ENCODE measurements at places on chromosomes 3 and 15.

DNA sequence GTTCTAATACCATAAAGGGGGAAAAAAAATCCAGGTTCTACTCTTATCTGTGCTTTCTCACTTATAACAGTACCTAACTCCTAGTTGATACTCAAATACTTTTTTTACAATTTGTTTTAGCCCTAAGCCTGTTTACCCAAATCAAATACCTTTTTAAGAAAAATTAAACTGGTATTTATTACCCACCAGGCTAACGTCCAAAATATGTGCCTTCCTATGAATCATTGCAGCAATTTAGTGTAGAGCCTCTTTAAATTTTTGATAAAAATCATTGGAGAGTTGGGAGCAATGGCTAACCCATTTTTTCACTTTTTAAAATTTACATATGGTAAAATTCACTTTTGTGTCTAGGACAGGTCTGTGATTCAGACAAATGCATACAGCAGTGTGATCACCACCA lies 27.9 kb downstream of the FILIP1L start:
- no peak for DNase-seq

GRCh38 chr3:182937293-182938051 lies 42.9 kb downstream of the DCUN1D1 start:
- DNase-seq, result no peak

- no peak for DNase-seq
Measured at GRCh38 chr15:65027593-65027992, 1.8 kb downstream of the MTFMT start.

GRCh38 chr3:116440196-116440595 lies 5.1 kb downstream of the LSAMP start:
- no peak for DNase-seq

GRCh38 chr3:198071602-198072287 lies 111.7 kb downstream of the LMLN start:
- DNase-seq, result no peak

GRCh38 chr3:144053121-144053520 lies 81.5 kb downstream of the DIPK2A start:
- DNase-seq, result peak; percentile 72

GRCh38 chr3:66437341-66437929 lies 63.4 kb downstream of the LRIG1 start:
- DNase-seq, result no peak

GRCh38 chr3:132332508-132332907 lies 15.3 kb downstream of the ACP3 start:
- DNase-seq, result no peak

DNA sequence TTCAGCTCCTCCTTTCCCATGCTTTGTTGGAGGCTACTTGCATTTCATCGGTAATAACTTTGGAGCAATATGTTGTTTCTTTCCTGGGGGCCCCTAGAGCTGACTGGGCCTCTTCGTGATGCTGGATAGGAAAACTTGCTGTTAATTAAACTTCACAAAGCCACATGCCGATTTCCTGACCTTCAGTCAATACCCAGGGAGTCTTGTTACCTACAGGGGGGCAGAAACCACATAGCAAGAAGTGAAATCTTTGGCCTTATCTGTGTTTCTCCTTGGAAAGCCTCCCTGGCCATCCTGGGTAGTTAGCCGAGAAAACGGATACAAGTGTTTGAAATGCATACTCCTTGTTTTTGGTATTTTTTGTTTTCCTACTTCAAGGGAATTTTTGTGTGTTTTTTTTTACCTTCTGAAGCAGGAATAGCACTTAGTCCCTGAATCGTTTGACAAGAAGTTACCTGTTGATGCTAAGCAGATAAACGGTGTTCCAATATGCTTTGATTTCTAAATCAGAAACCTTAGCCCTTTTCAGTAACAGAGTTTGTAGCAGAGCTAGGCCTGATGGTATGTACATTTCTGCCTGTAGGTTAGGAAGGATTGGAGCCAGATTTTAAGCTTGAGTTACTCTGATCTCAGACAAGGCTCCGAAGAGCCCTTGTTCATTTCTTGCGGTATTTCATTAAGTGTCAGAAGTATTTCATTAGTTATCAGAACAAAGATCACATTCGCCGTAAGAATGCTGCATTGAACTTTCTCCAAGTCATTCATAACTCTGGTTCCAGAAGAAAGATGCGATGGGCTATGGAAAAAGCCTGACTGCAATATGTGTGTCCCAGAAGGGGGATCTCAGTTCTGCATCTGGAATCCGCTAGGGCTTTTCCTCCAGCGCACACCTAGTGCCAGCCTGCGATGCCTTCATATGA lies 111.5 kb downstream of the THSD4 start:
- no peak for DNase-seq

- DNase-seq, result no peak
Measured at GRCh38 chr3:10317311-10317960, 3.5 kb downstream of the SEC13 start.

DNA sequence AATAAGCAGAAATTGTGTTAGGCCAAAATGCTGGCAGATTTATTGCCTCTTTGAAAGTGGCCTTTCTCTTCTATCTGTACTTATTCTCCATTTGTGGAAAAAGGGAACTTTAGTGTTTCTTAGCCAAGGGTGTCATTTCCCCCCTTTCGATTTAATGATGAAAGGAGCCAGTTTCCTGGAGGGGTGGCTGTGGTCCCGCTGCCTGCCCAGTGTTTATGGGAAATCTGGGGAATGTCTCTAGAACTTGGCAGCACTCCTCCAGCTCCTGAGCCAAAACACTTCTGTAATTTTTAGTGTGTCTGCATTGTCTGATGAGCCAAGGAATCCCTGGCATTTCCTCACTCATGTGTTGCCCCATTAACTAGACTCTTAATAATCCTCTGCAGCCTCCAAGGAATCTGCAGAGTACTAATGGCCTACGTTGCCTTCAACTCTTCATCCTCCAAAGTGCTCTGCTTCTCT lies 448.8 kb downstream of the GRM7 start:
- DNase-seq, result peak; percentile 60

- DNase-seq, result no peak
Measured at GRCh38 chr3:49257187-49257586, 19.8 kb downstream of the C3orf62 start.

DNA sequence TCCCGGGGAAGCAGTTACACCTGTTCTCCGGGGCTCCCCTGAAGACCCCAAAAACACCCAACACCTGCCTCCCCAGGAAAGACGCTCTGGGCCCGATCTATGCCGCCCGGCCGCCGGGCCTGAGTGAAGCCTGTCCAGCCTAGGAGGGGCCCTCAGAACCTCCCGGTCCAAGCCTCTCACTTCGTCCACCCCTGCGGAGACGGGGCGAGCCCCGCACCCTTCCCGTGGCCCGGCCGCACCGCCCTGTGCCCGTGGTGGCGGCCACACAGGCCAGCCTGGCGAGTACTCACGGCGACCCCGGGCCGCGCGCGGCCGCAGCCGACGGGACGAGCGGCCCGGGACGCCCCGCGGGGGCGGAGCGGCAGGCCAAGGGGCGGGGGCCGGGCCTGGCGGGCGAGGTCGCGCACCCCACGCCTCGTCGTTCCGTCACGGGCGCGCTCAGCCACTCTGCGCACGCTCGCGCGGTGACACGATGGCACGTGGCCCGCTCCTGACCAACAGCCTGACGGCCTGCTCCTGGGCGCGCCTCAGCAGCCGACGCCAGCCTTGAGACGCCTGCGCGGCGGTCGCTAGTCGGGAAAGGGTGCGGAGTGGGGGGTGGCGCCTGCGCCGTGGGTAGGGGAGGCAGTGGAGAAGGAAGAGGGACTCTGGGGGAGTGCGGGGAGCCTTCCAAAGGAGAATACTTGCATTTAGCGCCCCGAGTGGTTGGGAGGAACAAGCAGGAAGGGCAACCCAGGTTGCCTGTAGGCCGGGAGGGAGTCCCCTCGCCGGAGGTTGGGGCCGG lies at the start of gene PARP6:
TSS of gene PARP6 (minus strand) at position 342 of the 784 bp plus-strand sequence. CDS start 5,077 bp downstream, outside the sequence.
- peak; percentile 77 for DNase-seq

DNA sequence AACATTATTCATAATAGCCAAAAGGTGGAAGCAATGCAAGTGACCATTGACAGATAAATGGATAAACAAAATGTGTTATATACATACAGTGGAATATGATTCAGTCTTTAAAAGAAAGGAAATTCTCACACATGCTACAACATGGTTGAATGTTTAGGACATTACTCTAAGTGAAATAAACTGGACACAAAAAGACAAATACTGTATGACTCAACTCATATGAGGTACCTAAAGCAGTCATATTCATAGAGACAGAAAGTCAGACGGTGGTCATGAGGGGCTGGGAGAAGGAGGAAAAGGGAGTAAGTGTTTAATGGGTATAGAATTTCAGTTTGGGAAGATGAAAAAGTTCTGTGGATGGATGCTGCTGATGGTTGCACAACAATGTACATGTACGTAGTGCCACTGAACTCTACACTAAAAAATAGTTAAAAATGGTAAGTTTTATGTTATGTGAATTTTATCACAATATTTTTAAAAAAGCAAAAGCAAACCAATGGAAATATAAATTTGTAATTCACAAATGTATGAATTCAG lies 5.3 kb downstream of the TXNRD3 start:
- no peak for DNase-seq

DNA sequence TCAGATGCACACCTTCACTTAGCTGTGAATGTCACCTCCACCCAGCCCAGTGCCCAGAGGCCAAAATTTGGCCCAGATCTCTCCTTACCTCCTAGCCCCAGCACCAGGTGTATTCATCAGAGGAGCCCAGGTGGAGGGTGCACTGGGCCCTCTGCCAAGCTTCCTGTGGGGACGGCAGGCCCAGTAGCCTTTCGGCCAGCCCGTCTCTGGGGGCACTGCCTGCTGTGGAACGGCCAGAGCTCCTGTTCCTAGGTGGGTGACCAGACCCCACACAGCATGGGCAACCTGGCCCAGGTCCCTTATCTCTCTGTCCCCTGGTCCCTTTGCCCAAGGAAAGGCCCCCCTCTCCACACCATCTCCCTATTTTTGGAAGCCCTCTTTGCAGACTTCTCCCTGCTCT lies 67.8 kb downstream of the AAGAB start:
- DNase-seq, result no peak

DNA sequence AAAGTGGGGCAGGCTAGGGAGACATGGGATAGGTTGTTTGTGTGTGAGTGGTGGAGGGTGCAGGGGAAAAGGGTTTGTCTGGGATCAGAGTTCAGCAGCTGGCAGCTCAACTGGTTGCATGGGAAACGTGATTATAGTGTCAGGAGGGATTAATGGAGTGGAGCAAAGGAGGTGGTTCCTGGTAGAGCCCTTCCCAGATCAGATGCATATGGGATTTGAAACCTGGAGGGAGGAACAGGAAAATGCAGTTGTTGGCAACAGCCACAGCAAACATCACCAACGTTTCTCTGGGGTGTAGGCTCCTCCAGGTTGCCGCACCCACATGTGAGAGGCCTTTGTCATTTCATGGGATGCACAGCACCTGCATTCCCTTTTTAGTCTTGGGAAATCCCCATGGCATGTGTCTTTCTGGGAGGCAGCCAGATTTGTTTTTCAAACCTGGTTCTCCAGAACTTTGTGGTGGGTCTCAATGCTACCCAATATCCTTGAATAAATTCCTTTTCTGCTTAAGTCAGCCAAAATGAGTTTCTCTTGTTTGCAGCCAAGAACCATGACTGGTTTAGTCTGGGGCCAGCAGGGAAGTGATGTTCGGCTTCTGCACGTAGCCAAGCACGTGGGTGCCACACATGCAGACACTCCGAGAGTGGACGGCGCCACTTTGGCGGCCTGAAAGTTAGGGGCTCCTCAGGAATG lies 61.3 kb downstream of the BDH1 start:
- DNase-seq, result no peak

DNA sequence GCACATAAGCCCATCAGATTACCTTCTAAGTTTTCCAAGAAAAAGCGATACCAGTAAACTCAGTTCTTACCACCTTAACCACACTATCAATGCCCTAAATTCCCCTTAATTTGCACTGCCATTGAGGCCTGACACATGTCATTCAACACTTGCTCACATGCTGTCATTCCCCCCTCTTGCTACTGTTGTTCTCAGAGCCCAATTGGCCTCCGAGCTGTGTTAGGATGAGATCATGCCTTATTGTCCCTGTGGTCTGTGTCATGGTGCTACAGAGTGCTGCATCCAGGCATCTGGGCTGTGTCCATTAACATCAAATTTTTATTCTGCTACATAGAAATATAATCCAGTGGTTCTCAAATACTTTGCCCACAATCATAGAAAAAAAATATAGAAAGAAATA lies 213.6 kb downstream of the SSR3 start:
- DNase-seq, result no peak

DNA sequence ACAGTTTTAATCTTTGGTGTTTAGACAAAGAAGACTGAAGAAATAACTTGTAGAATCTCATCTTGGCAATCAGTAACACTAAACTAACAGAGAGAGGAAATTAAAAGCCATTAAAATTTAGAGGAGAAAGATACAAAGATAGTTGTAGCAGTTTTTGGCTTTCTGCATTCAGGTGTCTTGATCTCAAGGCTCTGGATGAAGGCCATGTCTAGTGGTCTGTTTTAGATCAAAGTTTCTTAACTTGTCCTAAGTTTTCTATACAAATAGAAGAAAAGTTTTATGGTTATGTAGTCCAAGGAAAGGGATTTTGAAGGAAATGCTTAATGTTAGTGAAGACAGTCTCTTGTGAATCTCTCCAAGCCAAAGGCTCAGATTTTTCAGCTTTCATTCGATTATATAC lies 222.9 kb downstream of the BCHE start:
- DNase-seq, result no peak

DNA sequence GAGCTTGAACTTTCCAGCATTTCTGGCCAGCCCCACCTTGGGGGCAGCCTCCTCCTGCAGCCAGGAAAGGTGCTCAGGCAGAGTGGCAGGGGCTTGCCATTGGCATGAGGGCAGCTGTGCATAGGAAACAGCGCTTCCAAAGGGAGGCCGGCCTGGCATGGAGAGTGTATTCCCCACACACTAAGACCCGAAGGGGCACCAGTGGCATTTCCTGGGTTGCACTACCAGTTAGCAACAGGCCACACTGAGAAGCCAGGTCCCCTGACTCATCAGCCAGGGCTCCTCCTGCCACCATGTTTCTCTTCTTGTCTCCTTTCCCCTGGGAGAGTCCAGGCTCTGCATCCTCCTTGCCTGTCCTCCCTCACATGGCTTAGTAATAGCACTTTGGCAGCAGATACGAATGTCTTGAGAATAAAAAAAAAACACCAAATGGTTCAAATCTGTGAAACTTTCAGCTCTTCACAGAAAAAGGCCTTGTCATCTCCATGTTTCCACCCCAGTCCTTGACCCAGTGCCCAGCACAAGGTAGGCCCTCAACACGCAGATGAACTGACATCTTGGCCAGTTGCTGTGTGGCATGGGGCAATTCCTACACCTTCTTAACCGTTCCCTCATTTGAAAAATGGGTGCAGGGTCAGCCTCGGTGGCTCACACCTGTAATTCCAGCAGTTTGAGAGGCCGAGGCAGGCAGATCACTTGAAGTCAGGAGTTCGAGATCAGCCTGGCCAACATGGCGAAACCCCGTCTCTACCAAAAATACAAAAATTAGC lies 180.4 kb downstream of the SMAD6 start:
- DNase-seq, result no peak
